ENCODE measurements at places on chromosomes 5 and 9.

- DNase-seq: no peak
These were observed 134.6 kb upstream of the VLDLR start for GRCh38 chr9:2486988-2487387.

- DNase-seq: peak; percentile 42
These were observed 485.6 kb downstream of the ZSWIM6 start for GRCh38 chr5:61817472-61818326.

DNA sequence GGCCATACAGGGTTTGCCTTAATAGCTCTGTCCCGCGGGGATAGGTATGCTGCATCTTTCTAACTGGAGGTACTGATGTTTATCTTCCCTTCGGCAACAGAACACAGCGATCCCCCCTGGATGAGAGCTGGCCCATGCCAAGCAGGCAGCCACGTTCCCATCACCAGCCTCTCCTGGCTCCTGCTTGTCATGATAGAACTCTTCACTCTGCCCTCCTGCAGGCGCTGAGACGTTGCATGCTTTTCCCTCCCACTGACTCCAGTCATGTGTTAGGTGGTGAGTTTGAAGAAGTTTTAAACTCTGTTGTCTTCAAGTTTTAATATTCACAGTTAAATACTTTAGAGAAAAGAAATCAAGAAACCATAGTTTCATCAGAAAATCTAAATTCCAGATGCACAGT lies 60.0 kb downstream of the MED27 start:
- no peak for DNase-seq

- no peak for DNase-seq
These were observed 1481.5 kb downstream of the EFNA5 start for GRCh38 chr5:106189121-106189809.

GRCh38 chr5:158421319-158421718 lies 562.4 kb upstream of the CLINT1 start:
- DNase-seq: no peak

DNA sequence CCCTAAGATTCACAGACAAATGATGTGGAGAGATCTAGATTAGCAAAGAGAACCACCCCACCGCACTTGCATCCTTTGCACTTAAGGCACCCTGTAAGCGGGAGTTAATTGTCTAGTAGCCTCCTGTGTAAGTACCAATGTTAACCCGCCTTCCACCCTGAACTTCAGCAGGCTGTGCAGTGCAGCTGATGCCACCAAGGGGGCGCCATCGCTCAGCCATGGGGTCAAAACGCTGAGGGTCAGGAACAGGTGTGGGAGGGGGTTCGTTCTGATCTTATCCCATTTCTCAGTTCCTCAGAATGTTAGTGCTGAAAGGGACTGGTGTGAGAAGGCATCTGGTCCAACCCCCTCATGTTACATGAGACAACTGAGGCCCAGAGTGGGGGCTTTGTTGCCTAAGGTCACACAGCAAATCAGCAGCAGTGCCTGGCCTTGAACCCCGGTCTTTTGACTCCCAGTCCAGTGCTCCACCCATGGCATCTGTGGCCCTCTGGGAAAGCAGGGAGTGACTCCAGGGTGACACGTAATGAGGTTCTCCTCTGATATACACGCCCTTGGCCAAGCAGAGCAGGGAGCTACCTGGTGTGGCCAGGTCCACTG lies 57.3 kb downstream of the CYFIP2 start:
- DNase-seq: no peak

DNA sequence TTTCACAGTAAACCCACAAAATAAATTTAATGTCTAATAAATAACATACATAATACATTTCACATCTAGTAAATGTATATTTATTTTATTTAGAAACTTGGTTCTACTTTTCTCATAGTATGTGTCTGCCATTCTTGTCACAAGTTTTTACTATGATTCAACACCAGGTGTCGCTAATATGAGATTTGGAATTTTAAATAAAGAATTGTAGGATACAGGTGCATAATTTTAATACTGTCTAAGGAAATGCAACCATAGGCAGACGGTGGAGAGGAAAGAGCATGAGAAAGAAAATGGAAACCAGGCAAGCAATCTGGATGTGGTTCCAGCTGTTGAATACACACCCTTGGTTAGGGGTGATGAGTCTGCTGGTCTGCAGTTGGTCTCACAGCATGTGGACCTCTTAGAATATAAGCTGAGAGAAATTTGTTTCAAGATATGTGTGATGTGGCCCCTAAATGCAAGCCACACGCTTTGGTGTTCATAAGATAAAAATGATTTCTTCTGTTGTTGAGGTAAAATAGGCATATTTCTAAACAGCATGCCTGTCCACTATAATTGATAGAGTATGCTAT lies 114.7 kb upstream of the TXNDC8 start:
- peak; percentile 14 for DNase-seq

GRCh38 chr5:174612686-174613085 lies 111.7 kb upstream of the MSX2 start:
- peak; percentile 58 for DNase-seq

GRCh38 chr5:177098470-177099141 lies 11.9 kb downstream of the FGFR4 start:
- DNase-seq: no peak

DNA sequence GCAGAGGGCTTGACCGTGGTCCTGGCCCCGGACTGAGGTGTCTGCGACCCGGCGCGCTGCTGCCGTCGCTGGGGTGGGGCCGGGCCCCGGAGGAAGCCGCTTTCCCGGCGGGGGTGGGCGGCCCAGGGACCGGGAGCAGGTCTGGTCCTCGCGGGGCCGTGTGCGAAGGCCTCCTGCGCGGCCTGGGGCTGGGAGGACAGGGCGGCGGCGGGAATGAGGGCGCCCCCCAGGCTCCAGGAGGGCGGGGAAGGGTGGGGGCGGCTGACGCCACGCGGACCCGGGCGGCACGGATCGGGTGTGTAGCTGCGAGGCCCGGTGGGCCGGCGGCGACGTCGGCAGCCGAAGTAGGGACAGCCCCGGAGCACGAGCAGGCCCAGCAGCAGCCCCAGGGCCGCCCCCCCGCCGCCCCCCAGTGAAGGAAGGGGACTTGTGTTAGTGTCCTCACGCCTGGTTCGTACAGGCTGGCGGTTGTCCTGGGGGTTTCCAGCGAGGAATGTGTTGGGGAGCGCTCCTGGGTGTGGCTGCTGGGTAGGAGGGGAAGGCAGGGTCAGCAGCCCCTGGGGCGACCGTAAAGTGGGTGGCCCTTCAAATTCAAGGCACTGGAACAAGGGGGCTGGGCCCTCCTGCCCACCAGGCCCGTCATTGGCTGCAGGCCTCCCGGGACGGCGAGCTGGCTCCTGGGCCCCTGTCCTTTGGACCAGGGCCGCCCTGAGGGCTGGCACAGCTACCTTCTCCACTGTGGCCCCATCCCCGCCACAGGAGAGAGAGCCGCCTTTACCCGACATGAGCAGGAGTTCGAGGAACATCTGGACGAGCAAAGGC lies 597 bp upstream of the TMEM250 start:
- DNase-seq: peak; percentile 68

GRCh38 chr5:156019571-156020180 lies 307.3 kb upstream of the SGCD start:
- DNase-seq: no peak

- no peak for DNase-seq
These were observed 18.9 kb downstream of the AMBP start for GRCh38 chr9:114059047-114059803.

- DNase-seq: no peak
These were observed 298.1 kb upstream of the PANK3 start for GRCh38 chr5:168877132-168877892.
